DMS79 treated with DMSO at 0.1 percent for 48 hours (cell line): ENCODE measurements at places on chromosomes 12 and 14.

GRCh38 chr12:83067981-83068380 is 381.3 kb downstream of the TMTC2 start:
- DNase-seq, result no peak

DNA sequence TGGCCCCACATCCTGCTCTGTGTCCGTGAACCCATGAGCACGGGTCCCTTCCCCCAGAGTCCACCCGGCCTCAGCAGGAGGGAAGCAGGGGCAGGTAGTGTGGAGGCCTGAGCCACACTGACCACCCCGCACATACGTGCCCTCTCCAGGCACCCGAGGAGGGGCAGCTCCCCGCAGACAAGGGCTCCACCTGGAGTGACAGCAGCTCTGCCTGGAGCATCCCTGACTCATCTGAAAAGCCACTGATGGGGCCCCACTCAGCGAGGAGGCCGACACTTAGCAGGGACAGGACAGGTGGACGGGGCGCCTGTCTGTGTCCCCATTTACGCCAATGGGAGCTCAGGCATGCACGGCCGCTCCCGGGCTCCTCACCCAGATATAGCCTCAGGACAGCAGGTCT is 237.6 kb upstream of the SFSWAP start:
- DNase-seq, result no peak

- no peak for DNase-seq
Measured at GRCh38 chr14:99759546-99759925, 33.7 kb upstream of the EML1 start.

DNA sequence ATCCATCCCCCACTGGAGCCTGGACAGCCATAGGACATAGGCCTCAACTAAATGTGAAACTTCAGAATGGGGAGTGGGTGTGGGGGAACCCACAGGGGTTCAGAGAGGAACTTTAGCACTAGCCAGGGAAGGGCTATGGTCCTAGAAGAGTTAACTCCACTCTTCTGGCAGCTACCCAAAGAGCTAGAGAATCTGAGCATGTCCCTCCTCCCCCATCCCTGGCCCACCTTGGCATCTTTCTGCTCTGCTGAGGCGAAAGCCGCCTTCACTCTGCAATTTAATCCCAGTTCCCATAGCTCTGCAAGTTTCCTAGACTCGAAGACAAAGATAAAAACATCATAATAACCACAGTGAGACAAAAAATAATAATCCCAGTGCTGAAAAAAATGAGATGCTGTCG is 214.7 kb upstream of the RTL1 start:
- no peak for DNase-seq

GRCh38 chr14:67377916-67378315 is 17.8 kb downstream of the EIF2S1 start:
- no peak for DNase-seq

DNA sequence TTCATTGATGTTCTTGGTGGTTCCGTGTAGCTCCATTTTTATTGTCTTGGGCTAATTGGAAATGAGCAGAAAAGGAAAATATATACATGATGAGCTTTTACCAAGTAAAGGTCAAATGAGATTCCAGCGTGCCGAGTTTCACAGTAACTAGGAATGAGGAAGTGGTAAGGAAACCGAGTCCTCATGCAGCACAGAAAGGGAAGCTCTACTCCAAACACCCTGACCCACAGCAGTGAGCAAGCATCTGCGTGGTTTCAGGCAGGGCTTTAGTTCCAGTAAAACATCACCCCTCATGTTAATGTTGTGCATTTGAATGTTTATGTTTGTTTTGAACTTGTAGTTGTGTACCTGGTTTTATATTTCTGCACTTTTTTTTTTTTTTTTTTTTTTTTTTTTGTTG is 208.0 kb downstream of the SLC41A2 start:
- DNase-seq, result no peak
